ENCODE measurements at places on chromosomes 1 and 21. TPM values are rescaled to one million over a fixed set of nuclear protein-coding genes. Genes with fewer than 3 reads are reported as not detected.

GRCh38 chr1:166153525-166154314, 13.1 kb downstream of the FAM78B start:
- no peaks in the 10 kb centered on the region for H3K27me3 ChIP-seq
- DNase-seq, result no peak
- no peaks in the 10 kb centered on the region for H3K4me1 ChIP-seq
- no peak overlapping the region for H3K4me3 ChIP-seq

DNA sequence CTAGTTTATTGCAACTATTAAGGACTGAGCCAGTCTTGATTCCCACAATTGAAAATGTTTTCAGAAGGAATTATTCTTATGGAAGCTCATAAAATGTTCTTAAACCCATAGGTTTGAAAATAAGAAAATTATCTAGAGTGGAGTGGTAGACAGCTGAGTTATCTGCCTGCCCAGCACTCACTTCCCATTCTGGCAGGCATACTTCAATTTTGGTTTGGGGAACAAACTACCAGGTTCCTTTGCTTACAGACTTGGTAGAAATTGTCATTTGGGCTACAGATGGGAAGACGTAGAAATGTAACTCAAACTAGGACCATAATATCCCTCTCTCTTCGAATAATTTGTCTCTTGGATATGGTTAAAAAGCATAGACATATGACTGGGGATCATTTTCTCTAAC, 18.4 kb downstream of the JUN start:
- H3K4me3 ChIP-seq, result no peak overlapping the region
- no peak overlapping the region for H3K27ac ChIP-seq
- H3K4me1 ChIP-seq, result peaks cover 7% of the 10 kb centered on the region
- no peak for DNase-seq
- H3K36me3 ChIP-seq, result no peaks in the 10 kb centered on the region

DNA sequence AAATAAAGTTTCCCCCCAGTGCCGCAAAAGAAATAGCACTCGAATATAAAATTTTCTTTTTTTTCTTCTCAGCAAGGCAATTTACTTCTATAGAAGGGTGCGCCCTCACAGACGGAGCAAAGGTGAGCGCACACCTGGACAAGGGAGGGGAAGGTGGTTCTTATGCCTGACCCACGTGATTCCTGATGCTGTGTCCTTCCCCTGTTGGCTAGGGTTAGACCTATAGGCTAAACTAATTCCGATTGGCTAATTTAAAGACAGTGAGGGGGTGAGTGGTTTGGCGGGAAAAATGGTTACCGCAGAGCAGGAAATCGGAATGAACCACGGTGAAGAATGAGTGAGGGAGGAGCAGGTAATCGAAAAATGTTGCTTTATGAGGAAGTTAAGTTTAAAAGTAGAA, 607 bp upstream of the FAAH start:
- no peak overlapping the region for H3K27ac ChIP-seq
- no peaks in the 10 kb centered on the region for H3K36me3 ChIP-seq
- peaks cover 8% of the 10 kb centered on the region for H3K27me3 ChIP-seq

DNA sequence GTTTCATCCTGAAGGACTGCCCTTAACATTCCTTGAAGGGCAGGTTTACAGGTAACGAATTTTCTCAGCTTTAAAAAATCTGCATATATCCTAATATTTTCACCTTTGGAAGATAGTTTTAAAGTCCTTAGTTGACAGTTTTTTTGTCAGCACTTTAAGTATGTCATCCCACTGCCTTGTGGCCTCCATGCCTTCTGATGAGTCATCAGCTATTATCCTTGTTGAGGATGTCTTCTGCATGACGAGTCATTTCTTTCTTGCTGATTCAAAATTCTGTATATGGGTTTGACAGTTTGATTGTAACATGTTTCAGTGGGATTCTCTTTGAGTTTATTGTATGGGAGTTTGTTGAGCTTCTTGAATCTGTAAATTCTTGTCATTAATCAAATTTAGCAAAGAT, 500.6 kb downstream of the DISC1 start:
- no peak overlapping the region for H3K4me3 ChIP-seq
- no peaks in the 10 kb centered on the region for H3K36me3 ChIP-seq
- DNase-seq, result no peak
- H3K4me1 ChIP-seq, result no peaks in the 10 kb centered on the region
- no peaks in the 10 kb centered on the region for H3K27me3 ChIP-seq

GRCh38 chr1:9733160-9733789, 81.7 kb downstream of the PIK3CD start:
- no peak overlapping the region for H3K27ac ChIP-seq
- no peak overlapping the region for H3K4me3 ChIP-seq
- no peak for DNase-seq
- H3K27me3 ChIP-seq, result no peaks in the 10 kb centered on the region
- H3K4me1 ChIP-seq, result no peaks in the 10 kb centered on the region
- peaks cover 100% of the 10 kb centered on the region for H3K36me3 ChIP-seq

- H3K36me3 ChIP-seq, result no peaks in the 10 kb centered on the region
- peak overlapping the region; percentile 23 for H3K27ac ChIP-seq
- H3K4me1 ChIP-seq, result peaks cover 16% of the 10 kb centered on the region
- no peaks in the 10 kb centered on the region for H3K27me3 ChIP-seq
Measured at GRCh38 chr1:116508984-116509980, 61.5 kb downstream of the CD58 start.

DNA sequence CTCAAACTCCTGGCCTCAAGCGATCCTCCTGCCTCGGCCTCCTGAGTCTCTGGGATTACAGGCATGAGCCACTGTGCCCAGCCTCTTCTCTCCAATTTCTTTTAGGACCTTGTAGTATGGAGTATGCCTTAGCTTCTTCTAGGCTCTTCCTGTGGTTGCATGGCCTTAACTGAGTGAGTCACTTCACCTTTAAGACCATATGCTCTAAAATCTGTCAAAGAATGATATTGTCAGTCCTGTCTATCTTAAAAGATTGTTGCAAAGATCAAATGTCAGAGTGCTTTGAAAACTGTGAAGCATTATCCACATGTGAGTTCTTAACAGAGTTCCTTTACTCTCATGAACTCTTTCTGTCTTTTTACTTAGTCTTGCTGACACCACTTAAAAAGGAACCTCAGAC, 37.2 kb downstream of the ATP2B4 start:
- H3K4me3 ChIP-seq, result no peak overlapping the region
- peaks cover 17% of the 10 kb centered on the region for H3K4me1 ChIP-seq
- DNase-seq, result no peak
- no peaks in the 10 kb centered on the region for H3K27me3 ChIP-seq
- H3K36me3 ChIP-seq, result no peaks in the 10 kb centered on the region
- H3K27ac ChIP-seq, result peak overlapping the region; percentile 50

DNA sequence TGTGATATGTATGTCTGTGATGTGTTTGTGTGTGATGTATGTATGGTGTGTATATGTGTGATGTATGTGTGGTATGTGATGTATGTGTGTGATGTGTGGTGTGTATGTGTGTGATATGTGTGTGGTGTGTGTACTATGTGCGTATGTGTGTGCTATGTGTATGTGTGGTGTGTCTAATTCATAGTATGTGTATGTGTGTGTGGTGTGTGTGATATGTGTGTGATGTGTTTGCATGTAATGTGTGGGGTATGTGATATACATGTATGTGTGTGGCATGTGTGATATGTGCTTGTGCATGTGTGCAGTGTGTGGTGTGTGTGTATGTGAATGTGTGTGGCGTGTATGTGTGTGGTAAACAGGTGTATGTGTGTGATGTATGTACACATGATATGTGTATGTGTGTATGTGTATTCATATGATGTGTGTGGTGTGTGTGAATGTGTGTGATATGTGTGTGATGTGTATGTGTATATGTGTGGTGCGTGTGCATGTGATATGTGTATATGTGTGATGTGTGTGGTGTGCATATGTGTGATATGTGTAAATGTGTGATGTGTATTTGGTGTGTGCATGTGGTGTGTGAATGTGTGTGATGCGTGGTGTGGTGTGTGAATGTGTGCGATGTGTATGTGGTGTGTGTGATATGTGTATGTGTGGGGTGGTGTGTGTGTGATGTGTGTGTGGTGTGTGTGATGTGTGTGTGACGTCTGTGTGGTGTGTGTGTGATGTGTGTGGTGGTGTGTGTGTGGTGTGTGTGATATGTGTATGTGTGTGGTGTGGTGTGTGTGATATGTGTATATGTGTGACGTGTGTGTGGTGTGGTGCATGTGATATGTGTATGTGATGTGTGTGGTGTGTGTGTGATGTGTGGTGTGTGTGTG, 8.0 kb upstream of the PCBP3 start:
- no peaks in the 10 kb centered on the region for H3K36me3 ChIP-seq
- no peak for DNase-seq
- no peak overlapping the region for H3K27ac ChIP-seq
- no peaks in the 10 kb centered on the region for H3K4me1 ChIP-seq
- no peaks in the 10 kb centered on the region for H3K27me3 ChIP-seq

GRCh38 chr1:226497991-226498639, 50.4 kb upstream of the STUM start:
- H3K4me1 ChIP-seq, result no peaks in the 10 kb centered on the region
- peak; percentile 25 for DNase-seq
- H3K27ac ChIP-seq, result no peak overlapping the region
- H3K4me3 ChIP-seq, result no peak overlapping the region
- H3K27me3 ChIP-seq, result no peaks in the 10 kb centered on the region

DNA sequence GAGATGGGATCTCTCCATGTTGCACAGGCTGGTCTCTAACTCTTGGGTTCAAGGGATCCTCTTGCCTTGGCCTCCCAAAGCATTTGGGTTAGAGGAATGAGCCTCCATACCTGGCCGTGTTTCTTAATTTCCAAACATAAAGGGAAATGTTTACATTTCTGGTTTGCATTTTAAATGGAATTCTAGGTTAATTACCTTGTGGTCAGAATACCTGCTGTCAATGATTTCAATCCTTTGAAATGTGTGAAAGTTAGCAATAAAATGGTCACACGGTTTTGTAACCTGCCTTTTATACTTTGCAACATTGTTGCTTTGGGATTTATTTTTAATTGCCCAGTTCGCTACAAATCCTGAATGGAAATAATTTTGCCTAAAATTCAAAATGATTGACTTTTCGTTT, 26.3 kb downstream of the AGMAT start:
- H3K4me3 ChIP-seq, result no peak overlapping the region
- no peaks in the 10 kb centered on the region for H3K27me3 ChIP-seq
- peaks cover 29% of the 10 kb centered on the region for H3K36me3 ChIP-seq
- no peak overlapping the region for H3K27ac ChIP-seq
- DNase-seq, result no peak

DNA sequence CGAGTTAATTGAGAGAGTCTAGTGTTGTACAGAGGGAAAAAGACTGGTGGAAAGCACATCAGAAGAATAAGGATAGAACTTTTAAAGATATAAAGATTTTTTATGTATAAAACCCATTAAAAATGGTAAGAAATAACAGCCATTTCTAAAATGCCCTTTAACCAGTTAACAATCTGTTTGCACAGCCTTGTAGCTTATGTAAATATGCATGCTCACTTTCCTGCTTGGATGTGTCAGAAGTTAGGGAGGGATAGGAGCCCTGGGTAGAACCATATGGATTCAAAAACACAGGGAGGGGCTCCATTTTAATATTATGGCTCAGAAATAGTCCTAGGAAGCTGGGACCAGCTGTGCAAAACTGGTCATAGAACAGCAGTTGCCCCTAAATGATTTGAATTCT, 4.5 kb upstream of the EDEM3 start:
- peaks cover 21% of the 10 kb centered on the region for H3K4me1 ChIP-seq
- no peak for DNase-seq
- H3K36me3 ChIP-seq, result no peaks in the 10 kb centered on the region
- peak overlapping the region; percentile 41 for H3K27ac ChIP-seq

ANGPTL3 gene
- polyA plus RNA-seq, result 2.0 TPM

AJAP1 gene
- 0.31 TPM for polyA plus RNA-seq

NPPB gene
- 3.9 TPM for polyA plus RNA-seq

GRCh38 chr1:210076620-210077019, 138.6 kb downstream of the SYT14 start:
- H3K36me3 ChIP-seq, result no peaks in the 10 kb centered on the region
- no peaks in the 10 kb centered on the region for H3K4me1 ChIP-seq

DNA sequence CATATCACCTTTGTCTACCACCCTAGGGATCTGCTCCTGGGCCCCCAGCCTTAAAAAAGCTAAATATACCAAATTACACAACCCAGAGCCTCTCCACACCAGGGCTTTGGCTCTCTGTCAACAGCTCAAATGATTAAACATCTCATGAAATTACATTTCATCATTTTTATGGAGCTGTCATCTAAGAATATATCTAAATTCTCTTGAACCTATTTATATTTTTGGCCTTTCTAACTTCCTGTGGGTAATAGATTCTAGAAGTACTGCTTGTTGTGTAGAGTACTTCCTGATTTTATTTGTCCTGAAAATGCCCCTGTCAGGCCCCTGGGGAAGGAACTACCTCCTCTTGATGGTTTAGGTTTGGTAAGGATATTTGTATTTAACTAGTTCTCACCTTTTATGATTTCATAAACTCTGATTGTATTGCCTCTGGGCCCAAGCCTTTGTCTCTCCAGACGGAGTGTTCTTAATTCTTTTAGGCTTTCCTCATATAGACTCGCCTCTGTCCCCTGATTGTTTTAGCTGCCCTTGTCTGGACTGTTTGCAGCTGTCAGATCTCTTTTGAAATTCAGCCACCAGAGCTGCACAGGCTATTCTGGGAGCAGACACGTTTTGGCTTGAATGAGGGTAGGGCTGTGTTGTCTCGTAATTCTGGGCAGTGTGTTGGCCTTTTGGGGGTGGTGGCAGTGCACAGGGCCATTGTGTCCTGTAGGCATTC, 16.6 kb downstream of the MYOG start:
- H3K4me3 ChIP-seq, result no peak overlapping the region
- no peak for DNase-seq
- peaks cover 19% of the 10 kb centered on the region for H3K4me1 ChIP-seq
- peaks cover 9% of the 10 kb centered on the region for H3K36me3 ChIP-seq

LINGO4 gene
- not detected for polyA plus RNA-seq

DNA sequence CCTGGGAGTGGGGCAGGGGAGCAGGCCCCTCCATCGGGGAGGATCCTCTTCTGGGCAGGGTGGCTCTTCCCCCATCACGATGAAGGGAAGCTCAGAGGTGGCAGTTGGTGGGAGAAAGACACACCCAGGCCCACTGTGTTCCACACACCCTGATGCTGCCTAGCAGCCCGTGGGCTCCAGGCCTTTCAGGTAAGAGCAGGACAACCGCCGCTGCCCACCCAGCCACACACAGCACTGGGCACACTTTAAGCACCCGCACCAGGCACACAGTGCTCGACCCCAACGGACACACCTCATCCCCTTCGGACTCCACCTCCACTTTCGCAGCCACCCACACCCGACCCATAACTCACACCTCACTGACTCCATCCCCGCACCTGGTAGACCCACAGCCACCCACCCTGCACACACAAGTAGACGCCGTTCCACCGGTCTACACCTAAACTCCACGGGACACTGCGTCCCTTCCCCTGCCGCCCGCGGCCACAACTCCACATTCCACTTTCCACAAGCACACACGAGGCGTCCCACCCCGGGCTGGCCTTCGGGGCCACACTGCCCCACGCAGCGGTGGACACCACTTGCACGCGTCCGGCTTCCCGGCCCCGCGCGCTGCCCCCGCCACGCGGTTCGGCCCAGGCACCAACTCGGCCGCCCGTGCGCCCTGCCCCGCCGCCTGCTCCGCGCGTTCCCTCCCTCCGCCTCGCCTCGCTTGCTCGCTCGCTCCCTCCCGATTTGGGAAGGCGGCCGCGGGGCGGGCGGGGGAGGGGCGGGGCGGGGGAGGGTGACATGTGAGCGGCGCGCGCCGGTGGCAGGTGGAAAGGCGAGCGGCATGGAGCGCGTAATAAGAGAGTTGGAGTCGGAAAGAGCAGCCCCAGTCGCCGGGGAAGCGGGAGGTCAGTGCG, at the start of gene KCNQ4:
Gene KCNQ4 (plus strand): TSS at position 787 of the 905 bp plus-strand sequence. CDS start 307 bp downstream, outside the sequence.
- H3K27me3 ChIP-seq, result no peaks in the 10 kb centered on the region
- peak; percentile 77 for DNase-seq
- peaks cover 48% of the 10 kb centered on the region for H3K4me1 ChIP-seq
- H3K36me3 ChIP-seq, result peaks cover 5% of the 10 kb centered on the region
- H3K27ac ChIP-seq, result peak within 1 kb of the TSS; percentile 23
- H3K4me3 ChIP-seq, result peak within 1 kb of the TSS; percentile 52

- no peak overlapping the region for H3K4me3 ChIP-seq
- no peak for DNase-seq
- no peaks in the 10 kb centered on the region for H3K4me1 ChIP-seq
- no peaks in the 10 kb centered on the region for H3K27me3 ChIP-seq
- H3K27ac ChIP-seq, result no peak overlapping the region
Measured at GRCh38 chr1:239262538-239262937, 123.8 kb upstream of the CHRM3 start.

Measured in stomach (tissue), 19 donors.